Stimulated activated CD4-positive, alpha-beta T cell treated with anti-CD3 and anti-CD28 coated beads, Interleukin-12 subunit alpha, Interleukin-12 subunit beta, amount 100 ng/mL, for 48 hours (primary cell): ENCODE measurements at places on chromosomes 16 and 17.

GRCh38 chr17:82201498-82201910, 11.1 kb downstream of the CCDC57 start:
- no peak for DNase-seq

GRCh38 chr17:58264407-58265103, 16.2 kb downstream of the MPO start:
- no peak for DNase-seq

GRCh38 chr17:19442731-19443130, 31.7 kb downstream of the RNF112 start:
- DNase-seq, result no peak

GRCh38 chr17:59848778-59849177, 44.0 kb downstream of the TUBD1 start:
- no peak for DNase-seq

GRCh38 chr17:63151941-63152523, 186.0 kb downstream of the TANC2 start:
- DNase-seq, result no peak

DNA sequence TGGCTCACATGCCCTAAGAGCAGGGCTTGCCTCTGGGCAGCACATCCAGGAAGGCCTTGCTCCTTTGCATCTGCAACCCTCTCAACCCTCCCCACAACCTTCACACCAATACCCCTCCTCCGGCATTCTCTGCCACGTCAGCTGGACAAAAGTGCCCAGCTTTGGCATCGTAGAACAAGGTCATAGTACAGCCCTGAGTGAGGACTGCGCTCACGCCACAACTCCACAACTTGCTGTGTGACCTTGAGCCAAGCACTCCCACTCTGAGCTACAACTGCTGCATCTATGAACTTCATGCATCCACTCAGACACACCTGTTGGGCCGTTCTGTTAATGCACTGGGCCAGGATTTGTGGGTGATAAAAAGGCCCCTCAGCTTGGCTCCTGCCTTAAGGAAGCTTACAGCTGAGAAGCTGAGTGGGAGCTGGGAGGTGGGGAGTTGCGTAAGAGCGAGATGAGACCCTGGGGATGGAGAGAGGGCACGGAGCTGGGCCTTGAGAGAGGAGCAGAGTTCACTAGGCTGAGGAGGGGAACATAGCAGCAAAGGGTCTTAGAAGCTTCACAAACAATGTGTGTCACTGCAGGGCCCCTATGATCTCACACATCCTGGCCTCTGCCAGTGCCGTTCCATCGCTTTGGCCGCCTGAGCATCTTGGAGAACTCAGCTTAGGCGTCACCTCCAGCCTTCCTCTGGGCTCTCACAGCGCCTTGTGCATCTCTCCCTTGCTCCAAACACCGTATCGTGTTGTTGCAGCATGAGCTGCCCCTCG, 8.6 kb upstream of the MRC2 start:
- DNase-seq, result no peak

DNA sequence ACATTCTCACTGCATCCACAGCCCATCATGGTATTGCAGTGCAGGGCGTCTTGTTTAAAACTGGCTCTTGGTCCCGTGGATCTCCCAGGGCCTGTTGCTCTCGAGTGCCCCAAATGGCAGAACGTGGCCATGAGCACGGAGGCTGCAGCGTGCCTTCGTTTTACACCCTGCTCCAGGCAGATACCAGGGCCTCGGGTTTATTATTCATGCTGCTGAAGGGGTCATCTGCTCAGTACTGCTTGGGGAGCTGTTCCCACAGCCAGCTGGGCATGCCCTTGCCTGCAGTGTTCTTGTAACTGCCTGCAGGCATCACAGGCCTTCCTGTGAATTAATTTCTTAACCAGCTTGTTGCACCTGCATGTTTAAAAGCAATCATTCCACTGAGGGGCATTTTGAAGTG, 129.7 kb upstream of the CHMP6 start:
- peak; percentile 48 for DNase-seq

GRCh38 chr17:38919316-38920078, 5.9 kb upstream of the LASP1NB start:
- no peak for DNase-seq

DNA sequence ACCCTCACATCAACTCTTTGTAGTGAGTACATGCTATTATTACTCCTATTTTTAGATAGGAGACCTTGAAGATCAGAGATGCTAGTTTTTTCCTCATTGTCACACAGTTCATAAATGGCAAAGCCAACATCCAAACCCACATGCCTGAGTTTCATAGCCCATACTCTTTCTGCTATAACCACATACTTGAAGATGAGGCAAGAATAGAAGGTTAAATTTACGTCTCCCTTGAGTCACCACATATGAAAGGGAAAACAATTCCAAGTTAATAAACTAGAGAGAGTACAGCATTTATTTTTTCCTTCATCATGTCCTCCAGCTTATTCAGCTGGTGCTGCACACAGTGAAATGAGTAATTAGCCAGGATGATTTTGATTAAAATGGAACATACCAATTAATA, 23.7 kb downstream of the NUDT7 start:
- no peak for DNase-seq

GRCh38 chr16:61149709-61150108, 886.5 kb downstream of the CDH8 start:
- no peak for DNase-seq

- no peak for DNase-seq
Measured at GRCh38 chr16:54466233-54466632, 179.6 kb upstream of the IRX3 start.

DNA sequence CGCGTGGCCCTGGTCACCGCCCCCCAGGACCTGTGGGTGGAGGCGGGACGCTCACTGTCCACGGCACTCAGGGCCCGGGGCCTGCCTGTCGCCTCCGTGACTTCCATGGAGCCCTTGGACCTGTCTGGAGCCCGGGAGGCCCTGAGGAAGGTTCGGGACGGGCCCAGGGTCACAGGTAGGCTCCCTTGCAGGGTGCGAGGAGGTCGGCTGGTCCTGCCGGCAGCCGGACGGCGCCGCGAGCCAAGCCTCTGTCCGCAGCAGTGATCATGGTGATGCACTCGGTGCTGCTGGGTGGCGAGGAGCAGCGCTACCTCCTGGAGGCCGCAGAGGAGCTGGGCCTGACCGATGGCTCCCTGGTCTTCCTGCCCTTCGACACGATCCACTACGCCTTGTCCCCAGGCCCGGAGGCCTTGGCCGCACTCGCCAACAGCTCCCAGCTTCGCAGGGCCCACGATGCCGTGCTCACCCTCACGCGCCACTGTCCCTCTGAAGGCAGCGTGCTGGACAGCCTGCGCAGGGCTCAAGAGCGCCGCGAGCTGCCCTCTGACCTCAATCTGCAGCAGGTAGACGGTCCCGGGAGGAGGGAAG, 1.3 kb downstream of the GUCY2D start:
- no peak for DNase-seq

DNA sequence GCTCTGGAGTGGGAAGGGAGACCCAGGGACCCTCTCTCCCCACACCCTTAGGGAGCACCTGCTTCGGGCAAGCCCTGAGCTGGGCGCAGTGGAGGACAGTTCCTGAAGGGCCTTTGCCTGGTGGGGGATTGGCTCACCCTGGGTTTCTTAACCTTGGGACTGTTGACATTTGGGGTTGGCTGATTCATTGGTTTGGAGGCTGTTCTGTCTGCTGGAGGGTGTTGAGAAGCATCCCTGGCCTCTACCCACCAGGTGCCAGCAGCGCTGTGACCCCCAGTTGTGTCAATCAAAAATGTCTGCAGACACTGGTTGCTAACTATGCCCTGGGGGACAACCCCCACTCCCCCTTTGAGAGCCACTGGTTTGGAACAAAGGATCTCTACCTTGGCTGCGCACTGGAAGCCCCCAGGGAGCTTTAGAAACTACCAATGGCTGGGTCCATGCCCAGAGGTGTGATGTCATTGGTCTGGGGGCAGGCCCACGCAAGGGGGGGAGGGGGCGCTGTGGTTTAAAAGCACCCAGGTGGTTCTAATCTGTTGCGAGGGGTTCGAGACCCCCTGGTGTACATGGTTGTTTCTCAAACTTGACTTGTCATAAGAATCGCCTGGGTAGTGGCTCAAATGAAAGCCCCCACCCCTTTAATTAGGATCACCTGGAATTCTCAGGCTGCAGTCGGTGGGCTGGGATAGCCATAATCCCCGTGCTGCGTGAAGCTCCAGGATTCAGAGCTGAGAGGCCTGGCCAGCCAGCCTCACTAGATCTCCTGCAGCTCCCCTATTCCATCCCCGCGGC, 151.9 kb upstream of the GSE1 start:
- DNase-seq, result no peak

DNA sequence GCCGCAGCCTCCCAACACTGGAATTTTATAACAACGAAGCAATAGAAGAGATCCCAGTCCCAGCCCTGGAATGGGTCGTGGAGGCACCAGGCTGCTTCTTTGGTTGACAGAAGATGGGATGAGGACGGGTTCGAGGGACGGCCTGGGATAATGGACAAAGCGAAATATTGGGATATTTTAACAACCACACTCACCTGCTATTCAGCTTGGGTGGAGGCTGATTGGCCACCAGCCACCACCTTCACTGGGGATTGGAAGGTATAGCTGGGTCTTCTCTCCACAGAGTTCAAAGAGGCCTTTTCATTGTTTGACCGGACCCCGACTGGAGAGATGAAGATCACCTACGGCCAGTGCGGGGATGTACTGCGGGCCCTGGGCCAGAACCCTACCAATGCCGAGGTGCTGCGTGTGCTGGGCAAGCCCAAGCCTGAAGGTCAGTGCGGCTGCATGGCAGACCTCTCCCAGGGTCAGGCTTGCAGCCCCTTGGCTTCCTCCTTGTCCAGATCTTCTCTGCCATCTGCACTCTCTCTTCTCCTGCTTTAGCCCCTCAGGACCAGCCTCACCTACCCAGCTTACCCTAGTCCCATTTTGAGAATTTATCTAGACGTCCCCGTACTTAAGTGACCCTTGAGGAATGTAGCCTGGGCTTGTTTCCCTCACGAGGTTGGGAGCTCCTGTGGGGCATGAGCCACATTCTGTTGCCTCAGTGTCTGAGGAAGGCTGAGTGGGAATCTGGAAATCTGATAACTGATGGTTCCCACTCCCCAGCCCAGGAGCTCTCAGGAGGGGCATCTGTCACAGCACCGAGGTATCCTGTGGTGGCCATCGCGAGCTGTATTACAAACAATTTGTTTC, 10.7 kb downstream of the MYL4 start:
- no peak for DNase-seq

DNA sequence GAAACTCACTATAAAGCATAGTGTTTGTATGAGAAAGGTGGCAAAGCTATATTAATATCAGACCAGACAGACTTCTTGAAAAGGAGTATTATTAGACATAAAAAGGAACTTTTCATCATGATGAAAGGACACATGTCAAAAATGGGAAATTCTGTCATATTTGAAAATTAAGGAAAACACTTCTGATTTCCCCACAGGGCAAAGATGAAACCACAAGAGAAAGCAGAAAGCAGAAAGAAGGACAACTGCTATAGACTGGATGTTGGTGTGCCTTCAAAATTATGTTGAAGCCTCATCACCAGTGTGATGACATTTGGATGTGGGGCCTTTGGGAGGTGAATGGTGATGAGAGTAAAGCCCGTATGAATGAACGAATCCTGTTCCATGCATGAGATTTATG, 193.0 kb downstream of the STX8 start:
- no peak for DNase-seq

DNA sequence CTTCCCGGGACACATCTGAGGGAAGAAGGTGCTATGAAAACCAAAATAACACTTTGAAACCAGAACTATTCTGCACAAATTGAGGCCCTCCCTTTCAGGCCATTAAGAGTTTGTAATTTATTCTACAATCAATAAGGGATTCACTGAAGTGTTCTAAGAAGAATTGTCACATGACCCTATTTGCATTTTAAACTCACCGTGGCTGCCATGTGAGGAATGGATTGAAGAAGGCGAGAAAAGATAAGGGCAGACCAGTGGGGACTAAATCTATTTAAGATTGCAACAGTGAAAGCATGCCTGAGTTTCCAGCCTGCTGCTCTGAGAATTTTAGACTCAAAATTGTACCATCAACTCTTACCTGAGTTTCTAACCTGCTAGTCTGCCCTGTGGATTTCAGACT, 408.8 kb upstream of the SALL1 start:
- no peak for DNase-seq

GRCh38 chr16:27844826-27845225, 218.7 kb downstream of the GSG1L start:
- no peak for DNase-seq

DNA sequence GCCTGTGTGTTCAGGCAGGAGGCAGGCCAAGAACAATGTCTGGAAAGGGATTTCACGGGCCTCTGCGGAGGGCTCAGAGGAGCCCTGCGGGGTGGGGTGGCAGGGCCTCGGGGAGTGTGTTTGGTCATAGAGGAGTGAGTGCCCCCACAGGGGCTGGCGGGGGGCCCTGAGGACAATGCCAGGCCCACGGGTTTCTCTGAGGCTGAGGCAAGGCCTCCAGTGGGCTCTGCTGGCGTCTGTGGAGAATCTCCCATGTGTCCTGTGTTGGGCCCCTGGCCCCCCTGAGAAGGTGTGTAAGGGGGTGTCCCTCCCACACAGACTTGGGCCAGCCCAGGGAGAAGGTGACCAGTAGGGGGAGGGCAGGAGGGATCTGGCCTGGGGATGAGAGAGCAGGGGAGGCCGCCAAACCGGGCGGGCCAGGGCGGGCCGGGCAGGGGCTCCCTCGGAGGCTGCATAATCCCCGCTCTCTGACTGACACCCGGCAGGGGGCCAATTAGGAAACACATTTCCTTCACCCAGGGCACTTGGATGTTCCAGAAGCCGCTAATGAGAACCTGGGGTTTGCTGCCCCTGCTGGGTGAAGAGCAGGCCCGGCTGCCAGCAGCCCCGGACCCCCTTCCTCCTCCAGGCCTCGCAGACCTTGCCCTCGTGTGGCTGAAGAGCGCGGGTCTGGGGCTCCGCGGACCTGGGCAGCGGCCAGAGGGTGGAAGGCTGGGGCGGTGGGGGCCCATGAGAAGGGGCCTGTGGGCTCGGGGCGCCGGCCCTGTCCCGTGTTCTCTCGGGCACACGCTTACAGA, 204.2 kb downstream of the NTN1 start:
- DNase-seq, result no peak

- peak; percentile 82 for DNase-seq
Measured at GRCh38 chr16:75108792-75109731, 7.5 kb downstream of the LDHD start.

DNA sequence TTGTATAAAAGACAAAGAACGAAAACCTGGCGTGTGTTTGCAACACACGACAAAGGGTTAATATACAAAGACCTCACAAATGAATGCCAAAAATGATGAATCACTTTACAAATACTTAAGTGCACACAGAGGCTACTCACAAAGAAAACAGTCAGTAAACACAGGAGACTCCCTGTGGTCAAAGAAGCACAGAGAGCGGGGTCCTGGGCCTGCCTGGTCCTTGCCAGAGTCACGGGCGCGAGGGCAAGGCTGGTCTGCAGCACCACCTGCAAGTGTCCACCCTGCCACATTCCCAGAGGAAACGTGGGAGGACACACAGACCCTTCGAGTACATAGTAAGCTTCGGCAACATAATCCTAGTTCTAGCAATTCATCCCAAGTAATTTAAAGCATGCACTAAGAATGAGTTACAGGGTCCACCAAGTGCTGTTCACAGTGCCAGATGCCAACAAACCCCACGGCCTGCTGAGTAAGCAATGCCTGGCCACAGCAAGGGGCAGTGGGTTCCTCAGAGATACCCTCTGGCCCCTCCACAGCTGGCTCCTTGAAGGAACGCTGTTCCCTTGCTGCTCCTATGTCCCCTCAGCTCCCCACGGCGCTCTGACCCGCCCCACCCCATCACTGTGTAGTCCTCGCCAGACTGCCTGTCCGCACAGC, 24.6 kb upstream of the FAAP100 start:
- DNase-seq, result no peak

GRCh38 chr17:3914312-3914670, 2.0 kb downstream of the P2RX1 start:
- DNase-seq, result no peak
